ENCODE measurements at places on chromosomes 7 and 10.

DNA sequence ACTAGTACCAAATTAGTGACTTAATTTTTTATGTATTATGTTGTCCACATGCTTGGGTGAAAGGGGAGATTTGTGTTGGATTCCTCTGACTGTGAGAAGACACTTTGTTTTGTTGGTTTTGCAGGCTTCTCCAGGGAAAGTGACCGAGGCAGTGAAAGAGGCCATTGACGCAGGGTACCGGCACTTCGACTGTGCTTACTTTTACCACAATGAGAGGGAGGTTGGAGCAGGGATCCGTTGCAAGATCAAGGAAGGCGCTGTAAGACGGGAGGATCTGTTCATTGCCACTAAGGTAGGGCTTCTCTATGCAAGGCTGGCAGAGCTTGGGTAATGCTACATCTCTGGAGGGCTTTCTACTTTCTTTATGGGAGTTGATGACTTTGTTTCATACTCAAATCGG is 4.5 kb downstream of the AKR1E2 start:
- DNase-seq = no peak

GRCh38 chr7:133428876-133429275 is 176.0 kb downstream of the EXOC4 start:
- DNase-seq = no peak

DNA sequence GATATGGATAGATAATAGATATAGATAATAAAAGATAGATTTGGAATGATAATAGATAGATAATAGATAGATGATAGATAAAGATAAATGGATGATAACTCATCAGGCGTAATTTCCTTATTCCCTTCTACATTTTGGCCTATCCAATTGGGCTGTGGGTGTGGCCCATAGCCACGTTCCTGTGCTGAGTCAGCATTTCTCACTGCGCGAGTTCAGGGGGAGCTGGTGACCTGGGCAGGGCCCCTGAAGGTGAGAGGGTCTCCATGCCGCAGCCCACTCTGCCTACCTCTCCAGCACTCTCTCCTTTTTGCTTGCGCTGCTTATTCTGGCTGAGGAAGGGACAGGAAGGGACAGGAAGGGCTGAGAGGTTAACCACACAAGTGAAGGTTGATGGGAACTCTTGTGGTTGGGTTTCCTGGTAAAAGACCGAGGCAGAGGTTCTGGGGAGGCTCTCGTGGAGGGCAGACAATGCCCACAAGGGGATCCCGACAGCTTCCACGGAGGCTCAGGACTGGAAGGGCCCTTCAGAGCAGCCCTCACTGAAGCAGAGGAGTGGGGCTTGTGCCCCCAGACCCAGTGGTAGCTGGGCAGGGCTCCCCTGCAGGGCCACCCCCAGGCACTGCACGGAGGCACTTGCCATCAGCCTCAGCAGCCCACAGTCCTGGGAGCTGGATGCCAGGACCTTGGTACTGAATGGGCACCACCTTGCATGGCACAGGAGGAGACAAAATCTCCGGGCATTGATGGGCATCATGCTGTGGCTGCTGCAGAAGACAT is 247.3 kb upstream of the PITRM1 start:
- DNase-seq = no peak

GRCh38 chr7:2012981-2013380 is 219.8 kb downstream of the MAD1L1 start:
- peak; percentile 70 for DNase-seq
